Daoy (cell line): ENCODE measurements at places on chromosomes 6 and 20.

GRCh38 chr6:148591656-148592055 lies 155.2 kb upstream of the UST start:
- DNase-seq, result no peak

- no peak for DNase-seq
These were observed 141.5 kb downstream of the ZDHHC14 start for GRCh38 chr6:157522472-157522871.

GRCh38 chr6:108078191-108078590 lies 3.6 kb upstream of the OSTM1 start:
- DNase-seq, result no peak

GRCh38 chr20:23159256-23159946 lies 73.3 kb upstream of the CD93 start:
- no peak for DNase-seq

- DNase-seq, result no peak
These were observed 831.6 kb upstream of the EYS start for GRCh38 chr6:66538551-66539135.

DNA sequence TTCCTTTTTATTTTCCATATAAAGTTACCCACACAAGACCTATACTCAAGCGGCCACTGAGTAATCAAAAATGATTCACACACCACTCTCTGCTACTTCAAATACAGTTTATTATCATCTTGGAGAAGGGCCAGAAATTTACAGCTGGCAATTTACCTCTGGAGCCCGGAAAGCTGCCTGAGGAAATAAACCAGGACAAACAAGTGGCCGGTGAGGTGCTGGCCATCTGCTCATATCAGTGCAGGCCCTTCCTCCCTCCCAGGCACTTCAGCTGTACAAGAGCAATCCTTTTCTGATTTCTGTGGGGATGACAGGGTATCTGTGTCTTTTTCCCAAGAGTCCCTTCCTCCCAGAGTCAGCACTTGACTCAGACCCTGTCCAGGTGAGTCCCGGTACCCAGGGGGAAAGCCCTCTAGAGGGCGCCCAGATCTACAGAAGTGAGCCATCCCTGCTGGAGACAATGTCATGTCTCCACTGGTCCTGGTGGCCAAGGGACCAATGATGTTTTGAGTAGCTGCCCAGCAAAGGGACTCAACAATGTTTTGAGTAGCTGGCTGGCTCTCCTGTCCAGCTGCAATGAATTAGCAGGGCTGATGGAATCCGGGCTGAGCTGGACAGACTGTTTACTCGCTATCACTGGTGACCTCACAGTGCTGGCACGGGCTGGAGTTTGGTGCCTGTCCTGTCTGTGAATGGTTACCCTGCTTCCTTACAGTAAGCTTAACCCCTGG lies 23.6 kb downstream of the LRP11 start:
- DNase-seq, result peak; percentile 71
